ENCODE measurements at places on chromosomes 2 and 18.

DNA sequence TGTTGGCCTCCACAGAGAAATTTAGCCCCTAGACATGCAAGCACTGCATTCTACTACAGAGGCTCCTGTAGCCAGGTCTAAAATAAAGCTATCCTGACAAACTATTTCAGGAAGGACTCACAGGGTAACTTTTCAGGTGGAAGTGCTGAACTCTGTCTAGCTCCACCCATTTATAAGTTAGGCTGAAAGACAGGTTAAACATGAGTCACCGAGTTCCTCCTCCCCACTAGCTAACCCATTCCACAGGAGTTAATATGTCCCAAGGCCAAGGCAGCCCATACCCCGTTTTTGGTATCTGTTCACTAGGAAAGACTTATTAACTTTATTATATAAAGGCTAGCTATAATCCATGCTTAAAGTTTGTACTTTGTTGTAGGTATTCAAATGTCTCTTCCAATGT, 3.5 kb downstream of the CWC22 start:
- DNase-seq: no peak

GRCh38 chr2:96898641-96899412, 28.9 kb upstream of the SEMA4C start:
- DNase-seq: no peak

- no peak for DNase-seq
Measured at GRCh38 chr18:23115683-23116096, 19.6 kb upstream of the CABLES1 start.

DNA sequence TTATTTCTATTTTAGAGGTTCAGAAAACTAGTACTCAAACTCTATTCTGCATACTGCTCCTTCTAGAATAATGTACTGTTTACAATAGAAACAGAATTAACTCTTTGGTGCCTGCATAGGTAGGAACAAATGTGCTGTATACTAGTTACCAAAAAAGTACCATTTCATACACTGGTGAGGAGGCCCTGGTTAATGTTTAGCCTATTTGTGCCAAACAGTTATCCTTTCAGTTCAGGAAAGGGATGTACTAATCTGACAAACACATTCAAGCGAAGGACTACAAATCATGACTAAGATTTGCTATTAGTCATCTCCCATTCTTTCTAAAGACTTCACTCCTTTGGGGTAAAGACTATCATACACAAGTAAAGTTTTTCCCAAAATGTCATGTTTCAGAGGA, 47.4 kb downstream of the EXOC6B start:
- DNase-seq: no peak

DNA sequence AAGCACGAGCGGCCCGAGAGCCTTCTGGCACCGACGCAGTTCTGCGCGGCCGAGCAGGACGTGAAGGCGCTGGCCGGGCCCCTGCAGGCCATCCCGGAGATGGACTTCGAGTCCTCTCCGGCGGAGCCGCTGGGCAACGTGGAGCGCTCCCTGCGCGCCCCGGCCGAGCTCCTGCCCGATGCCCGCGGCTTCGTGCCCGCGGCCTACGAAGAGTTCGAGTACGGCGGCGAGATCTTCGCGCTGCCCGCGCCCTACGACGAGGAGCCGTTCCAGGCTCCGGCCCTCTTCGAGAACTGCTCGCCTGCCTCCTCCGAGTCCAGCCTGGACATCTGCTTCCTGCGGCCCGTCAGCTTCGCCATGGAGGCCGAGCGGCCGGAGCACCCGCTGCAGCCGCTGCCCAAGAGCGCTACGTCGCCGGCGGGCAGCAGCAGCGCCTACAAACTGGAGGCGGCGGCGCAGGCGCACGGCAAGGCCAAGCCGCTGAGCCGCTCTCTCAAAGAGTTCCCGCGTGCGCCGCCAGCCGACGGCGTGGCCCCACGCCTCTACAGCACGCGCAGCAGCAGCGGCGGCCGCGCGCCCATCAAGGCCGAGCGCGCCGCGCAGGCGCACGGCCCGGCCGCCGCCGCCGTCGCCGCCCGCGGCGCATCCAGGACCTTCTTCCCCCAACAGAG, 70.4 kb downstream of the ARHGEF33 start:
- DNase-seq: no peak

GRCh38 chr18:78145096-78145495, 834.5 kb upstream of the SALL3 start:
- DNase-seq: no peak

DNA sequence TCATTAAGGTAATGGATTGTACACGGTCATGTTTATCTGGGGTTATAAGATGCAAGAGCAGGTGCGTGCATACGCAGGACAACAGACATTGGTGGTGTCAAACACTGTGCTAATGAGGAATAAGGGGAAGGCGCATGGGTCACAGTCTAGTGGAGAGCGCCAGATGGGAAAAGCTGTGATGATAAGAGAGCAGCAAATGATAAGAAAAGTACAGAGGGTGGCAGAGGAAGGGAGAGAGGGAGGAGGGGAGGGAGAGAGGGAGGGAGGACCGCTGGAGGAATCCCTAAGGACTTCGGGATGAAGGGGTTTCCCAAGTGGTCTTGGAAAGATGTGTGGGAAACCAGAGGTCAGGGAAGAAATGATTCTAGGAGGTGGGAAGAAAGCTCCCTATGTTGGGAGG, 2.9 kb downstream of the TNFRSF11A start:
- DNase-seq: no peak

DNA sequence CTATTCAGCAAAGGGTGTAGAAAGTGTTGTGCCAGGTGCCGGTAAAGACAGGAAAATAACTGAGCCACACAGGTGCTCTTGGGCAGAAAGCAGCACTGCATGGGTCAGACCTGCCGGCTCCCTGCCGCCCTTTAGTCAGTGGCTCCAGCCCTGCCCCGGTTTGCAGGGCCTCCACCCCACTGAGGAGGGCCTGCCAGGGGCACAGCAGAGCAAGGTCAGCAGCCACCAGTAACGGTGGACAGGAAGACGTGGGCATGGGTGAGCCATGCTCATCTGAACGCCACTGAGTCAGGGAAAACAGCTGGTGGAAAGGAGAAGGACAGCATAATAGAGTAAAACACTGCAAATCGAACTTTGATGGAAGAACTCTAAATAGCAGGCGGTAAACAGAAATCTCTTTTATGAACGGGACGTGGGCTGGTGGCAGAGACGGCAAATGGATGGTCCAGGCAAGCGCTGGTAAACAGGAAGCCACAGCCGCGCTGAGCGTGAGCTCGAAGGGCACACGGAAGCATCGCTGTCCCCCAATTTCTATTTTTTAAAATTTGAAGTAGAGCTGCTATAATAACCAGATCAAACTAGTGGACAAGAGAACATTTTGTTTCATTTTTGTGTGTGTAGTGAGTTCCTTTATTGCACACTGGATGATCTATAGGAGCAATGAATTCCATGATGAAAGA, 141.8 kb upstream of the ALKAL2 start:
- DNase-seq: no peak

DNA sequence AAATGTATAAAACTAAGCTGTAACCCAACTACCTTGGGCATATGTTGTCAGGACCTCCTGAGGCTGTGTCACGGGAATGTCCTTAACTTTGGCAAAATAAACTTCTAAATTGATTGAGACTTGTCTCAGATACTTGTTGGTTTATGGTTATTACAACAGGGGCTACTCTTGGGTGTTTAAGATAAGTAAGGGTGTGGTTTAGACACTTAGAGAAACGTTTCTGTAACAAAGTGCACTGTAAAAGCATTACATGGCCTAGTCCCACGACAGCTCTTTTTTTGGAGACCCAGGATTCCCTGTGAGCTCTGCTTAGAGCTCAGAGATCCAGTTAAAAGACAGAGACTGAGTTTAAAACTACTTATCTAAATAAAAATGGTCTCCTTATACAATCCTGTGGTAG, 32.3 kb upstream of the LIPG start:
- no peak for DNase-seq

- no peak for DNase-seq
Measured at GRCh38 chr2:195471163-195471562, 185.9 kb upstream of the SLC39A10 start.
